ENCODE measurements at places on chromosomes 16 and 17.

GRCh38 chr17:56642424-56642823 lies 48.9 kb downstream of the NOG start:
- DNase-seq, result no peak

GRCh38 chr17:28567604-28568003 lies 3.7 kb downstream of the PIGS start:
- DNase-seq, result no peak

- no peak for DNase-seq
These were observed 24.6 kb downstream of the MARF1 start for GRCh38 chr16:15618392-15618791.

DNA sequence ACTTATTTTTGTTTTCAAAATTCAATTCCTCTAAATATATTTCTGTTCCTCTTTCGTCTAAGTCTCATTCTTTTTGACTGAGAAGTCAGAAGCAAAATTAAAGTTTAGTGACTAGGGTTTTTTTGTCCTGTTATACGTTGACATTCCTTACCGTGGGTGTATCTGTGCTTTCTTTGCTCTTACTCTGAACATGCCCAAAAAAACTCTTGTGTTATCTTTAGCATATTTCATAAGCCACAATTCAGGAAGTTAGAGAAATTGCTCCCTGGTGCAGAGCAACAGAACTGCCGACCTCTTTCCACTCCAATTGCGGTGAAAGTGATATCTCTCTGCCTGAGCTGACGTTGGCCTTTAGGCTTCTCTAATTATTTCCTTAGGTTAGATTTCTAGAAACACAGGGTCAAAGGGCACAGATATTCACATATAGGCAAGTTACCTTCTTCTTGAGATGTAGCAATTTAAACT lies 65.7 kb downstream of the CENPV start:
- no peak for DNase-seq

GRCh38 chr16:66004699-66005098 lies 361.8 kb upstream of the CDH5 start:
- no peak for DNase-seq

- DNase-seq, result no peak
These were observed 15.5 kb upstream of the NFATC3 start for GRCh38 chr16:68069511-68070248.

DNA sequence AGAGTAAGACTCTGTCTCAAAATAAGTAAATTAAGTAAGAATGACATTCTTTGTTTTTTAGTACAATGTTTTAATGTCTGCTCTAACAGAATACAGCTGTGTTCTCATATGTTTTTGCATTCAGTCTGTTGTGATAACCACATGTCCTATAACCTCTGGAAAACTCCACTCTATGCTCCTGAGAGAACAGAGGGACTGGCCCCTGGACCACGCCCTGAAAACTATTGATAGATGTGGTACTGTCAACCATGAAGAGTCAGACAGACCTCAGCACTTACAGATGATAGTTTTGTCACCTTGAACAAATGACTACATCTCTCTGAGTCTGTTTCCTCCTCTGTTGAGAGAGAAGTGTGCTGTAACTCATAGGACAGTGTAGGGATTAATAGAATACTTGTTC lies 7.9 kb downstream of the SUPT6H start:
- no peak for DNase-seq

Measured in stimulated activated CD4-positive, alpha-beta T cell treated with anti-CD3 and anti-CD28 coated beads, TNF-alpha, amount 100 ng/mL, for 1 hour (primary cell).